Left lung (tissue), 14 donors: ENCODE measurements at places on chromosomes 11 and 22. TPM values are rescaled to one million over a fixed set of nuclear protein-coding genes. Genes with fewer than 3 reads are reported as not detected.

DNA sequence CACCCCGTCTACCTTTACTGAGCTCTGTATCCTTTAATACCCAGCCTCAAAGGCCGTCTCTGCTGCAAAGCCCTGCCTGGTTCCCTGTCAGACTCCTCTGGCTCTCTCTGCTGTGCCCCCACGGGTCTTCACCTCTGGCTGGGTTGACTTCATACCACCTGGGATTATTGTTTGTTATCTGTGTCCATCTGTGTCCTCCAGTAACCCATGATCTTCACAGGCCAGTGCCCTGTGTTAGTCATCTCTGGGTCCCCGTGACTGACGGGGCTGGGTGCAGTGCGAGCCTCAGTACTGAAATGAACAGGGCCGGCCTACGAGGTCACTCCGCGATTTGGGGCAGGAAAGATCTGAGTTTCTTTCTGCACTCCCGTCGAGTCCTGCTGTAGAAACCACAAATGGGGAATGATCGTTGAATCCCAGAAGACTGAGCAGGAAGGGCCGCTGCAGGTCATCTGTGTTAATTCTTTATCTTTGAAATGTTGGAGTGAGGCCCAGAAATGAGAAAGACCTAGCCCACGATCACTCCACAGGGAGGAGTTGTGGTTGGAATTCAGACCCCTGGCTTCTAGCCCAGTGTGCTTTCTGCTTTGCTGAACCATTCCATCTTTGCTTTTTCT, 12.3 kb upstream of the TUB start:
- DNase-seq, result peak; percentile 57

DNA sequence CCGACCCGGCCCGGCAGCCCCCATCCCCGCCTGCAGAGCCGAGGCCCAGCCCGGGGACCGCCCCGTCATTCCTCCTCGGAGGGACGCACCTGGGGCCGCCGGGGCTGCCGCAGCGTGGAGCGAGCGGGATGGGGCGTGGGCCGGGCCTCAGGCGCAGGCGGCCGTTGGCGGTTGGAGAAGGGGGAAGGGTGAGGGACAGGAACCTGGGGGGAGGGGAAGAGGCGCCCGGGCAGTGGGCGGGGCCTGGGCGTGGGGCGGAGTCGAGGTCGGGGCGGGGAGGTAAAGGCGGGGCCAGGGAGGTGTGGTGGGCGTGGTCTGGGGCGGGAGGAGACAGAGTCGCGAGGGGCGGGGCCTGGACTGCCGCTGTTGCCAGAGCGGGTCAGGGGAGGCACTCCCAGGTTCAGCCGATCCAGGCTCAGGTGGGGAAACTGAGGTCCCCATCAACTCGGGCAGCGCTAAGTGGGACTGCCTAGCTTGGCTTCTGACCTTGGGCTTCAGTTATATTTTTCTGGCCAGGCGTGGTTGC, at the start of gene TESMIN:
Gene TESMIN, minus strand, starts transcription at position 190 of the 526 bp plus-strand sequence. CDS start 860 bp downstream, outside the sequence.
- DNase-seq, result peak; percentile 99

DNA sequence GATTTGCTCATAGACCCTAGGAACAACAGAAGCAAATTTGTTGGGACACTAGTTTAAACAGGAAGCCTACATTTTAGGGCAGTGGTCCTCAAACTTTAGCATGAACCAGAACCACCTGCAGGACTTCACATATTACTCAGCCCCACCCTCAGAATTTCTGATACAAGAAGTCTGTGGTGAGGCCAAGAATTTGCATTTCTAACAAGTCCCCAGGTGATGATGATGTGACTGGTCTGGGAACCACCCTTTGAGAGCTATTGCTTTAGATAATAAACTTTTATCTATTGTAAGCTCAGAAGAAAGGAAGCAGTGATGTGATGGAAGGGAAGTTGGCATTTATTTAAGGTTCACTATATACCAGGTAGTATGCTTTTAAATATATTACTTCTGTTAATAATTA, 194.0 kb downstream of the FAM181B start:
- DNase-seq, result no peak

OTOG gene
- total RNA-seq, result not detected

GPHA2 gene
- not detected for total RNA-seq
